ENCODE measurements at places on chromosomes 7 and 10.
A peak's percentile ranks its signal among the peaks of the same experiment; 100 is the strongest.

- DNase-seq: no peak
Measured at GRCh38 chr10:13956826-13957225, 370.1 kb downstream of the PRPF18 start.

- no peak for DNase-seq
Measured at GRCh38 chr7:20296444-20296843, 34.3 kb upstream of the ITGB8 start.

DNA sequence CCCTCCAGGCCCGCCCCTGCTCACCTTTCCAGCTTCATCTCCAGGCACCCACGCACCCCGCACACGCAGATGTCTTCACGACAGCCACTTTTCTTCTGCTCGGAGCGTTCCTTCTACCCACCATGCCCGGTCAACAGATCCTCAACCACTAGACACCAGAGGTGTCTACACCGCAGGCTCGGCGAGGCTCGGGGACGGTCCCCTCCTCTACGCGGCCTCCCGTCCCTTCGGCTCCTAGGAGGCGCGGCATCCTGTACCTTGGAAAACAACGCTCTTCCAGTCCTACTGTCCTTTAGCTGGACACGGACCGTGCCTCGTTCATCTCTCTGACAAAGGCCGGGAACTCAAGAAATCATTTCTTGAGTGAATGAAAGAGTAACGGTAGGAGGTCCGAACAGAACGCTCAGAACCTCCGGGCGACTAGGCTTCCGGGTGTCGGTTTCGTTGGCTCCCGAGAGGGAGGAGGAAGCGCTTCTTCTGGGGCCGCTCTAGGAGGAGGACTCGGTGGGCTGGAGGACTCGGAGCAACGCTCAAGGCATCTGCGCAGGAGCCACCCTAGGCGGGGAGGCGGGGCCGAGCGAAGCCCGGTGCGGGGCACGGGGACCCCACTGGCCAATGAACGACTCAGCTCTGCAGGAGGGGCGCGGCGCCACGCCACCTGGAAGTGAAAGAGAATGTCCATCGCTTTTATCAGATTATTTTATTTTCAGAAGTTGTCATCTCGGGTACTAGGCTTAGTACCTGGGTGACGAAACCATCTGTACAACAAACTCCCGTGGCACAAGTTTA, 7.2 kb upstream of the FIS1 start:
- peak; percentile 96 for DNase-seq

DNA sequence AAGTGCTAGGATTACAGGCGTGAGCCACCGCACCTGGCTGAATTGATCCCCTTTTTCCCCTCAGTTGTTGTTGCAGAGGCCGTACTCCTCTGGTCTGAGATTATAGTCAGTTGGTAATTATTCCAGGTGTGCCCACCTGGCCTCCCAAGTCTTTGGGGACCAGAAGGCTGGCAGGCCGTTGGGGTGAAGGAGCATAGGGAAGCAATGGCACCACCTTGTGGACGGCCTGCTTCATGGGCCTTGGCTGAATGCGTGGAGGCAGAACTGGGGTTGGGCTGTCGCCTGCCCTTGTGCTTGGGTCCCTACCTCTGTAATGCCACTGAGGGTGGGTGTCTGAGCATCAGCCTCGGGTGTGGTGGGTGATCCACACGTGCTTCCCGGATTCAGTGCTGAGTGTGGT, 125.7 kb downstream of the RGS10 start:
- peak; percentile 37 for DNase-seq

DNA sequence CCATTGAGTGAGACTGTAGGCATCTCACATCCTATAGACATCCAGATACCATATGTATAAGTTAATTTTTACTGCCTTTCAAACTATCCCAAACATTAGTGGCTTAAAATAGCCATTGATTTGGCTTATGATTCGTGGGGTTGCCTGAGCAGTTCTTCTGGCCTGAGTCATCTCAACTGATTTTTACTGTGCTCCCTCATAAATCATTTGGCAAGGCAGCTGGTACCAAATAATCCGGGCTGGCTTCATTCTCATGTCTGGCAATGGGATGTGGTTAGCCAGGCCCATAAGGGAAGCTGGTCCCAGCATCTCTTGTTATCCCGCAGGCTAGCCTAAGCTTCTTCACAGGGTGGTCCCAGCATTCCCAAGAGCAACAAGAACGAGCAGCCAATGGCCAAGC, 6.7 kb upstream of the LRGUK start:
- no peak for DNase-seq

DNA sequence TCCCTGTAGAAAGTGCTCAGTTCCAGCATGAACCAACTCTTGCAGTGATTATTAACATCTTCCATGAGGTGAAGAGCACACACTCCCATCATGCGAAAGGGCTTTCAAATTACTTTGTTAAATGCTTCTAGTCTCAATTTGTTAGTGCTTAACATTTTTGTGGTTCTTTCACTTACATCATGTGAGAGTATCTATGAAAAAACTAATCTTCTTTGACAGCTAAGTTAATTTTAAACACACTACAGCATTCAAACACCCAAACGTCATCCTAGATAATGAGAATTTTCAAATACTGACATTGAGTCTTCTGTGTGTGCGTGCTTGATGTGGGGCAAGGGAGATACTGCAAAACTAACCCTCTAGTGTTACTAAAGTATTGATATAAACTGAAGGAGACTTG, 84.8 kb downstream of the ETV1 start:
- DNase-seq: no peak

DNA sequence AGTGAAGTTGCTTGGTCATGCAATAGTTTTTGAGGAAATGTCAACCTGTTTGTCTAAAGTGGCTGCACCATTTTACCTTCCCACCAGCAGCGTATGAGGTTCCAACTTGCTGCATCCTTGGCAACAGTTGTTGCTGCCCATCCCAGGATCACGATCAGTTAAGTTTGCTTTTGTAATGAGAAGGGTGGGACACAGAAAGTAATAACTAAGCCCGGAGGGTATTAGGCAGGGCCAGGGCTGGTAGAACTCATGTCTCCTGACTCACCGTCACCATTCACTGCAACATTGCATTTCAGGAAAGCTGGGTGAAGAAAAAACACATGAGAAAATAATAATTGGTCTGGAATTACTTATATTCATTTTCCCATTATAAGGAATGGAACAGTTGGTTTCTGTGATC, 25.4 kb downstream of the CELF2 start:
- DNase-seq: no peak

DNA sequence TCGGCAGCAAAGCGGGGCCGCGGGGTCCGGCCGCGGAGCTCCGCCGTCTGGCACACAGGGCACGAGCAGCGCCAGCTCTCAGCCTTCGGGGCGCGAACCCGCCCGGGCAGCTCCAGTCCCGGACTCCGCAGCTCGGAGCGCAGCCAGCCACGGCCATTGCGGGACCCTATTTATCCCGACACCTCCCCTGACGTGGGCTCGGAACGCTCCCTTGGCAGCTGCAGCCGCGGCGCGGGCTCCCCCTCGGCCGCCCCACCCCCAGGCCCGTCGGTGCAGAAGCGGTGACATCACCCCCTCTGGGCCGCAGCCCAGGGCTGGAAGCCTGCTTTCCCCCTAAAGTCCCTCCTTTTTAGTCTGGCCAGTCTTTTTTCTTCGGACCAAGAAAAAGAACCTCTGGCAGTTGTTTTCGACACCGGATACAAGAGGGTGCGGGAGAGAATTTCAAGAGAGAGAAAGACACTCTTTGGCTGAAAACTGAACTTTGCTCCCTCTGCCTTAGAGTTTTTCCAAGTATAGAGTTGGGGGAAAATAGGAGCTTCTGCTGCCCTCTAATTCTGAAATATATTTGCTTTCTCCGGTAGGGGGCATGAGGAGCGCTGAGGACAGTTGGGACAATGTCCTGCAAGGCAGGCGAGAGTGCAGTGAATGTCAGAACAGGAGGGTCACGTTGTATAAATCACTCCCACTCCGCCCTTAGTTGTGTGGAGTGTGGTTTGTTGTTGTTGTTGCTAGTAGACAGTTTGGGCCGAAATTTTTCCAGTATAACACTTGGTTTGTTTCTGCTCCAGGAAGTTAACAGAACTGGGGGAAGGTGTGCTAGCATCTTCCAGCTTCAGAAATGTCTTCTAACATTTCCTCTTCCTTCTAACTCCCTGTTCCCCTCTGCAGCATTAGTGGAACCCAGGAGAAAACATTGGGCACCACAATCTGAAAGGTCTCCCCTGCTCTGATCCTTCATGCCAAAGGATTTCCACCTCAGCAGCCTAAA, at the start of gene SFRP4:
Gene SFRP4, minus strand, starts transcription at position 145 of the 988 bp plus-strand sequence. CDS start 280 bp downstream, outside the sequence.
- no peak for DNase-seq

DNA sequence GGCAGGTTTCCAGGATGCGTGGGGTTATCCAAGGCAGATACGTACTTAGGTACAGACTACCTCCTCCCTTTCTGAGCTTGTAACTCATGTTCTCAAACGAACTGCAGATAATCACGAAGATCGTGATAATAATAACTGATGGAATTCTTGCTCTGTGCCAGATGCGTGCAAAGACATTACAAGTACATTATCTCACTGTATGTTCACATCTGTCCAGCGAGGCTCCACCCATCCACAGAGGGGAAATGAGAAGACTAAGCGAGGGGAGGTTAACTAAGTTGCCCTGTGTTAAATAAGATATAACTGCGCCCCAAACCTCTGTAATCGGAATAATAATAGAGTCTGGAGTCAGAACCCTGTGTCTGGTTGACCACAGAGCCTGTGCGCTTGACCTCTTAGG, 1.9 kb downstream of the GALNT17 start:
- no peak for DNase-seq

DNA sequence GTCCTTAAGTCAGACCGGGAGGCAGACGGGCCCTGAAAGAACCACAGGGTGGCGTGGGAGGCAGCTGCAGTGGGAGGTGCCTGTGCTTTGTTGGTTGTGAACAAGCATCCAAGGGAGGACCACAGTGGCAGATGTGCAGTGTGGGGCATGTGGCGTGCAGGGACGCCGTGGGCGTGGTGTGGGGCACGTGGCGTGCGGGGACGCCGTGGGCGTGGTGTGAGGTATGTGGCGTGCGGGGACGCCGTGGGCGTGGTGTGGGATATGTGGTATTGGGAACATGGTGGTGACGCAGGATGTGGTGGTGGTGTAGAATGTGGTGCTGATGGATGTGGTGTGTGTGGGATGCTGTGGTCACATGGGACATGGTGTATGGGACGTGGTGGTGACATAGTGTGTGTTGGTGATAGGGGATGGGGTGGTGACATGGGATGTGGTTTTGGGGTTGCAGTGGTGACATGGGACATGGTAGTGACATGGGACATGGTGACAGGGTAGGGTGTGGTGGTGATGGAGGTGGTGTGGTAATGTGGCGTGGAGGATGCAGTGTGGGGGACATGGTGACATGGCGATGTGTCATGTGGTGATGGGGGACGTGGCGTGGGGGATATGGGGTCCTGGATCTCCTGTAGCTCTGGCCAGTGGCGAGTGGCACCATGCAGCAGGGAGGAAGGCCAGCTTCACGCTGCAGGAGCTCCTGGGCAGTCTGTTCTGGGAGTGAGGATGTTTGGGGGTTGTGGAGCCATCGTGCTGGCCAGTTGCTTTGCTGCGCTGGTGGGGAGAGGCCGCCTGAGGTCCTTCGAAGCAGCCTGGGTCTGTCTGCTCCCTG, 78.8 kb downstream of the INPP5A start:
- no peak for DNase-seq

DNA sequence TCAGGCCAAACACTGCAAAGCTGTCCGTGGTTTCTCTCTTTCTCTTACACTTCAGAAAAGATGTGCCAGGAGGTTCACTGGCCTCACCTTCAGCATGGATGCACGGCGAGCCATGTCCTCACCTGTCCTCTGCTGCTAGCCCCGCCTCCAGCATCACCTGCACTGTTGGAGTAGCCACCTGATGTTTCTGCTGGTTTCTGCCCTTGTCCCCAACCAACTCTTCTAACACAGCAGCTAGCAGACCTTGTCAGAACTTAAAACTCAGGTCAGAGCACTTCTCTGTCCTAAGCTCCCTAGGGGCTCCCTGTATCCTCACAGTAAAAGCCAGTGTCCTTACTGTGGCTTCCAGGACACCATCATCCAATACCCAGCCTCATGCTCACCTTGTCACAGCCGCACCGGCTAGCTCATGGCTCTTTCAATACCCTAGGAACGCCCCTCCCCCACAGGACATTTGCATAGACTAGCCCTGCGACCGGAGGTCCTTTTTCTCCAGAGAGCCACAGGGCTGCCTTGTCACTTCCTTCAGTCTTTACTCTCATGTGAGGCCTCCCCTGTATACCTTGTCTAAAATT, 15.2 kb downstream of the PALD1 start:
- DNase-seq: no peak

DNA sequence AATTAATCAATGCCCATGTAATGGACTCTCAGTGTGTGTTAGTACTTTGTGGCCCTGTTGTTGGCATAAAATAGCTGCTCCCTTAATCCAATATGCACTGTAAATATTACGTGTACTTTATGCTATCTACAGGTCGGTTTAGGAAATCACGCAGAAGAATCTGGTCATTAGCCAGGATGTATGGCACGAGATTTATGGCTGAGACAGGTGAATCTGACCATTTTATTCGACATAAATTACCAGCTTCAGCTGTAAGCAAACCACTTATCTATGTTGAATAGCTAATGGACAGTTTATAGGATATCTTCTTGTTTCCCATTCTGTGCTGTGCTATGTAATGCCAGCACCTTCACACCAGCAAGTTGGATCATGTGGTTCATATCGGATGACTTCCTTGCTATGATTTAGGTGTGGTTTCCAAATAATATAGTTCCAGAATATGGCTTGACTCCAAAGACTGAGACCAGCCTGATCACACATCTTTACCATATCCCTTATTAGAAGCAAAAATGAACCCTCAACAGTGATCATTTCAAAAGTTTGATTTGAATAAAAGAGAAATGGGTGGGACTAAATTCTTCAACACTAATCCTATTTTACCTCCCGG, 301.4 kb downstream of the AHR start:
- DNase-seq: no peak

- no peak for DNase-seq
Measured at GRCh38 chr7:50210706-50211115, 93.8 kb upstream of the IKZF1 start.

GRCh38 chr10:78716043-78716660, 352.6 kb upstream of the ZMIZ1 start:
- no peak for DNase-seq

- DNase-seq: no peak
Measured at GRCh38 chr7:140674899-140675701, 2.4 kb downstream of the ADCK2 start.

- no peak for DNase-seq
Measured at GRCh38 chr7:120164-120991, 72.0 kb upstream of the FAM20C start.

GRCh38 chr7:90411510-90411909, 8.2 kb downstream of the CLDN12 start:
- DNase-seq: no peak

DNA sequence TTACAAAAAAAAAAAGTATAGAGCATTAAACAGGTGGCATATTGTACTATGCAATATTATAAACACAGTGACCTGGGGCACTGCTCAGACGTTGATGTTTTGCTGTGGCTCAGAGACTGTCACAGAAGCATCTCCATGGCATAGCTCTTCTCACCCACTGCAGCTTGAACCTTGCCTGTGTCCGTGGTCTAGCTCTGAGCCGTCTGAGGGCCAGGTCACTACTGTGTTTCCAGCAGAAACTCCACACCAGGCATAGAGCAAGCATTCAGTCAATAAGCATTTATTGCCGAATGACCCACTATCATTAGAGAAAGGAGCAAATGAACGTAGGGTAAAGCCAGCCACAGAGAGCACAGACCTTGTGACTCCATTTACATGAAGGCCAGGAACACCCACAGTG, 443.2 kb upstream of the FOXK1 start:
- DNase-seq: no peak

GRCh38 chr10:115659616-115660015, 566.5 kb downstream of the ATRNL1 start:
- no peak for DNase-seq

Data from stimulated activated CD4-positive, alpha-beta T cell treated with anti-CD3 and anti-CD28 coated beads, Interleukin-15, amount 100 ng/mL, for 1 hour (primary cell).